ENCODE measurements at places on chromosomes 12 and 14.
A peak's percentile ranks its signal among the peaks of the same experiment; 100 is the strongest.

GRCh38 chr12:58247633-58248032 lies 306.3 kb downstream of the ATP23 start:
- no peak for DNase-seq

DNA sequence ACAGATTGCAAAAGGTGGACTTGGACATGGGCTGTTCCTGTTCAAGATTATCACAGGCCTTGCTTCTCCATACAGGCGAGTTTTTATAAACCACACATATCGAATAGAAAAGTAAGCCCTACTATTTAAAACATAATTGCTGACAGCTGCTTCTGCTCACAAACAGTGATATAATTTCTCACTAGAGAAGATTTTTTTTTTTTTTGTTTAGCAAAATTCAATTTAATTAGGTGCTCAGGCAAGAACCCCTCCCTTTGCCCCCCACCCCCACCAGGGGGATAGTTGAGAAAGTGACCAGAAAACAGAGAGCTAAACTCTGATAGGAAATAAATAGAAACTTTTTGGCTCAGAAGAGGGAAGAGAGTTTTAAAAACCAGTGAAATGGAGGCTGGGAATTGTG lies 132.8 kb upstream of the CRY1 start:
- no peak for DNase-seq

GRCh38 chr12:110543252-110543959 lies 39.7 kb downstream of the PPTC7 start:
- no peak for DNase-seq

DNA sequence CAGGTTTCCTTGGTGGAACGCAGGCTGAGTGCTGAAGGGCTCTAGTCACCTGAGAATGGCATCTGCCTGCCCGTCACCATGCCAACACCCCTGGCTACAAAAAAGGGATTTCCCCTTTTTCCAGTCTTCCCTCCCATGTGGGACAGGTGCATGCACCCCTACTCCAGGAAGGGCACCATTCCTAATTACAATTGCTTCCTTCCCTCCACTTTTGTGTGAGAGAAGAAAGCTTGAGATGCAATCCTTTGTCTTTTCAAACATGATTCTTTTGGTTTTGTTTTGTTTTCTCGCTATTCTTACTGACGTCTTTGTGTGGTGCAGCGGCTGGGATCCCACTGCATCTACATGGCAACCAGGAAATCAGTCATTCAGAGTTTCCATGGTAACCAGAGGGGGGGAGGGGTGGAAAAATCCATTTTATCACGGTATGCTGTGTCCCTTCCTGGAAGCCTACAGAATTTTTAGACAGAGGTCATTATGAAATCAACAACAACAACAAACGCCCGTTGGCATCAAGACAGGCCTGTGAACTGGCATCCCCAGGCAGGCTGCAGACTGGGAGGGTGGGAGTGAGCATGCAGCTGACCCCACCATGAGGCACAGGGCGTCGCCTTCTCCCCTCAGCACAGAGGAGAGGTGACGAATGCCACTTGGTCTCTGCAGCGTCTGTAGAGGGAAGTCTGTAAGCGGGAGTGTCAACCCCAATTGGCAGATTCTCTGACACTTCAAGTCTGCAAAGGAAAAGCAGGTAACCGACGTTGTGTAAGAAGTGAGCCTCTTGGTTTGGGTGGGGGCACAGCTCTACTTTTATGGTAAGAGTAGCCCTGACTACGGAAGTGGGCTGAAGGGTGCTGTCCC lies 13.6 kb upstream of the GNG2 start:
- DNase-seq: peak; percentile 86

DNA sequence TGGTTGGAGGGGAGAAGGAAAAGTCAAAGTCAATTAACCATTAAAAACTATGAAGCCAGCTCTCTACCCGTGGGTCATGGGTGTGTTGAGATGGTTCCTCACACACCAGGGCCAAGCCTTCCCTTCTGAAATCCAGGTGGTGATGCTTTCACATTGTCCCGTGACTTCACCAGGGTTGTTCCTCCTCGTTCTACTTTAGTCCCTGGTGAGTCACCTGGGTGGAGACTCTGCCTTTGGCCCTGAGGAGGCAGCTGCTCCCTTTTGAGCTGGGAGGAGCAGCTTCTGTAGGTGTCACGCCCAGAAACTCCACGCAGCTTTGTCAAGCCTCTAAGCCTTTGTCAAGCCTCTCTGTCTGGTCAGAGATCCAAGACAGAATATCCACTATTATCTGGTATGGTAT lies 348.3 kb downstream of the BMP4 start:
- no peak for DNase-seq

DNA sequence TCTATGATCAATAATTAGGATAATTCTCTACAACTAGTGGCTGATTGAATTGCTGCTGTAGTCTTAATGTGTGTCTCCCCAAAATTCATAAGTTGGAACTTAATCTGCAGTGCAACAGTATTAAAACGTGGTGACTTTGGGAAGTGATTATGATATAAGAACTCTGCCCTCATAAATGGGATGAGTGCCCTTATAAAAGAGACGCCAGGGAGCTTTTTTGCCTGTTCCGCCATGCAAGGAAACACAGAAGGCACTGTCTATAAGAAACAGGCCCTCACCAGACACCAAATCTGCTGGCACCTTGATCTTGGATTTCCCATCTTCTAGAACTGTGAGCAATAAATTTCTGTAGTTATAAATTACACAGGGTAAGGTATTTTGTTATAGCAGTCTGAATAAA lies 161.0 kb downstream of the ALX1 start:
- no peak for DNase-seq

GRCh38 chr14:75711796-75712211 lies 50.8 kb downstream of the TTLL5 start:
- no peak for DNase-seq

GRCh38 chr12:106986625-106987389 lies at the start of gene MTERF2:
TSS of gene MTERF2 (minus strand) at chr12:106987146. CDS start at chr12:106978714, 8,432 bp downstream.
- DNase-seq: peak; percentile 86

DNA sequence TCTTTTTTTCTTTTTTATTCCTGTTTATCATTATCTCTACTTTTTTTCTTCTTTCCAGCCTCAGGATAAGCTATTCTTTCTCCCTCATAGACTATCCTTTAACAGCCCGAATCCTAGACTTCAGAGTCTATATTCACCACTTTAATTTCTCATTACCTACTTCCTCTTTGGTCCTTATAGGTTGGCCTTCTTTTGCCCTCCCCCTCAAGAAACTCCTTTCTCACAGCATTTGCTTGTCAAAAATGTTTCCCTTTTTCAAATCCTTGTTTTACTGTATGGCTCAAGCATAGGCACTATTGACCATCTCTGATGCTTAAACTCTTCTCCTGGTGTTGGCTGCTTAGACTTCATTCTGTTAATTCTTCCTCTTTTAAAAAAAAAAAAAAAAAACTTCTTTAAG lies 52.5 kb downstream of the KIAA0586 start:
- no peak for DNase-seq

DNA sequence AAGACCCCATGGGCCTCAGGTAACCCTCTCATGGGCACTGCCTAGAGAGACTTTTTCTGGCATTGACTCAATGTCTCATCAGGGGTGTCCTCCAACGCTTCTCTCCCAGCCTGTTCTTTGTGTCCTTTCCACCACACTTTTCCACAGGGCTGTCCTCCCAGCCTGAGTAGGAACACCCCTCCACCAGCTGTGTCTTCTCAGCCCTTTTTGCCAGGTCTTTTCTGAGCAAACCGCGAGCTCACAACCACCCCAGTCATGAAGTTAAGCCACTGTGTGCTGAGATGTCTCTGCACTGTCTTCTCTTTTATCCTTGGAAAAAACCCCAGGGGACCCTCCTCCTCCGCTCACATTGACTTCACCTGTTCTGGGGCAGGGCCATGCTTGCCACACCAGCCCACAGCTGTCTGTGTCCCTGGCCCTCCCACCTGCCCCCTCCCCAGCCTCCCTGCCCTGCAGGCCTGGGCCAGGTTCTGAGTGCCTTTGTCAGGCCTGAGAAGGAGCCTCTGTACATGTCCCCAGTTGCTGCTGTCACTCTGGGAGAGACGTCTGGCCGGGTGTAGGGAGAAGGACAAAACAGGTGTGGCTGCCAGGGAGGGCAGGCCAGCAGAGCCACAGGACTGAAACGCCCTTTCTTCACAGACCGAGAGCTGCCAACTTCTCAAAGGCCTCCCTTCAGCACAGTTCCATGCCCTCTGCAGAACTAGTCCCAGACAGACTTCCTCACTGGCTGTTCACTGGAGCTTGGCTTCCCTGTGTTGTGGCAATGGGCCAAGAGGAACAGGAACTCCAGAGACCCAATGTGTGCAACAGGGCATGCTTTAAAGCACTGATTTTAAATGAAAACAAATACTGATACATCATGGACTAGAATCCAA lies 50.5 kb upstream of the PNMA1 start:
- no peak for DNase-seq

- no peak for DNase-seq
These were observed 100.5 kb downstream of the SLC38A4 start for GRCh38 chr12:46725332-46725731.

DNA sequence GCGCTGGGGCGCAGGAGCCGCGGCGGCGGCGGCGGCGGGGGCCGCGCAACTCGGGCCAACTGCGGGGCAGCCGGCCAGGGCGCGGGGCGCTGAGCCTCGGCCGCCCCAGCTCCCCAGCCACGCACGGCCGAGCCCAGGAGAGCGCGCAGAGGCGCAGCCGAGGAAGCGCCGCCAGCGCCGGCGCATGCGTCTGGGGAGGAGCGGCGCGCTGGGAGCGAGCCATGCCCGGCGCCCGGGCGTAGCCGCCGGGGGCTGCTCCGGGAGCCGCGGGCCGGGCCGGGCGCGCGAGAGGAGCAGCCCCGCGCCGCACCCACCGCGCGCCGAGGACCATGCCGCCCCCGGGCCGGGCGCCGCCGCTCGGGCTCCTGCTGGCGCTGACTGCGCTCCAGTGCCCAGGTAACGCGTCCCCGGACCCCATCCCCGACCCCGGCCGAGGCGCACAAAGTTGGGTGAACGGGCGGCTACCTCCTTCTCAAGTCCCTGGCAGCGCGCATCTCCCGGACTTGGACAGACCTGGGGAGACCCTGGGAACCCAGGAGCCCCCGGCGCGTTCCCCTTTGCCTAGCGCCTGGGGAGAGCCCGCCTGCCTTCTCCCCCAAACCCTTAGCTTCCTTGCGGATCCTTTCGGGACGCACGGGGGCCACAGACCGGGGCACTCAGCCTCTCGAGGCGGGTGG lies 121.4 kb downstream of the AACS start:
- no peak for DNase-seq

DNA sequence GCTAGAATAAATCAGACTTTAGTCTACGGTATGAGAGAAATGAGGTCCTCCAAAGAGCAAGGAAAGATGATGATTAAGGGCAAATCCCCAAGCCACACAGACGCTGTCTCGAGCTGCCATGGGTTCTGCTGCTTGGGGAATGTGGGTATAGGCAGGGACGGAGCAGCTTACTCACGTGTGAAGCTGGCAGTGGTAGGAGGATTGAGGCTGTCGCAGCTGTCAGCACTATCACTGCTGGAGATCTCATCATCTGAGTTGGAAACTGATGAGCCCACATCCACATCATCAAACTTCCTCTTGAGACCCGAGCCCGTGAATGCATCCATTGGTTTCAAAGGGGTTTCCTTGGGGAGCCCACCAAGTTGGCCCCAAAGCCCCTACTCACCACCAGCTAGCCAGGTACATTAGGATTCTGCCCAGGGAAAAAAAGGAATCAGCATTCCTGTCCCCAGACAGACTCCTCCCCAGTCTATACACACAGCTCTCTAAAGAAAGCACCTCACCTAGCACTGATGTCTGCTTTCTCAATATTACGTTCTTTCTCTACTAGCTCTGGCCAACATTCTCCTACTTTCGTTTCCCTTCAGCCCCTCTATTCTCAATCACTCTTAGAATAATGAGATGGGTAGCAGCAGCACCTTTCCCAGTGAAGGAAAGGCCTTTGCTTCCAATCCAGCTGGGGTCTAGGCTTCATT lies 7.0 kb downstream of the CSRNP2 start:
- DNase-seq: peak; percentile 32

- DNase-seq: no peak
These were observed 1.1 kb upstream of the HOXC8 start for GRCh38 chr12:54007538-54008259.

GRCh38 chr14:92456215-92457015 lies 57.2 kb upstream of the RIN3 start:
- DNase-seq: no peak

DNA sequence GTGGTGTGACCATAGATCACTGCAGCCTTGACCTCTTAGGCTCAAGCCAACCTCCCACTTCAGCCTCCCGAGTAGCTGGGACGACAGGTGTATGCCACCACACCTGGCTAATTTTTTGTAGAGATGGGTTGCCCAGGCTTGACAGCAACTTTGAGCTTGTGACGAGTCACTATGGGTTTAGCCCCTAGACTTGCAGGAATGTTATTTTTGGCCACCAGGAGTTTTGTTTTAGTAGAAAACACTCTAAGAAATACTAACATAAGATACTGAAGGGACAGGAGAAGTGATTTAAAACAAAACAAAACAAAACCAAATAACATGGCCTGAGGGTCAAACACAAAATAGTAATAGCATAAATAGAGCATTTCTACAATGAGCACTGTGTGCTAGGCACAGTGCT lies 26.4 kb downstream of the SETD3 start:
- no peak for DNase-seq

GRCh38 chr14:91927800-91928199 lies 19.7 kb downstream of the FBLN5 start:
- DNase-seq: no peak

DNA sequence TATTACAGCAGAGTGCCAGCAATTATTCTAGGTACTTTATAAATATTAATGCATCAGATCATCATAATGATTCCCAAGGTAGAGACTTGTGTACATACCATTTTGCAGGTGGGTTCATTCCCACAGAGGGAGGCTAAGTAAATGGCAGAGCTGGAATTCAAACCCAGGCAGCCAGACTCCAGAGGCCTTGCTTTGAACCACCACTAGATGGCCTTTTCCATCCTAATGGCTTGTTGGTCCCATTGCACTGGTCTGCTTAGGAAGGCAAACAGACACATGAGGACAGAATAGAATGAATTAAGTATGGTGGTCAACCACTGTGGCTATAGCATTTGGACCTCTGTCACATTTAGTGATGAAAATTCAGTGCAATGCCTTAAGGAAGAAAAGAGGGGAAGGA lies 158.7 kb downstream of the METTL25 start:
- no peak for DNase-seq
